Hematopoietic multipotent progenitor cell treated with erythropoietin and hydrocortisone succinate and interleukin-3 and kit ligand, for 15 days (in vitro differentiated cells): ENCODE measurements at places on chromosomes 6 and 20.

- no peak for DNase-seq
Observed at GRCh38 chr20:44622501-44623270, 28.8 kb downstream of the ADA start.

- no peak for DNase-seq
Observed at GRCh38 chr6:68054756-68055155, 580.3 kb upstream of the ADGRB3 start.

DNA sequence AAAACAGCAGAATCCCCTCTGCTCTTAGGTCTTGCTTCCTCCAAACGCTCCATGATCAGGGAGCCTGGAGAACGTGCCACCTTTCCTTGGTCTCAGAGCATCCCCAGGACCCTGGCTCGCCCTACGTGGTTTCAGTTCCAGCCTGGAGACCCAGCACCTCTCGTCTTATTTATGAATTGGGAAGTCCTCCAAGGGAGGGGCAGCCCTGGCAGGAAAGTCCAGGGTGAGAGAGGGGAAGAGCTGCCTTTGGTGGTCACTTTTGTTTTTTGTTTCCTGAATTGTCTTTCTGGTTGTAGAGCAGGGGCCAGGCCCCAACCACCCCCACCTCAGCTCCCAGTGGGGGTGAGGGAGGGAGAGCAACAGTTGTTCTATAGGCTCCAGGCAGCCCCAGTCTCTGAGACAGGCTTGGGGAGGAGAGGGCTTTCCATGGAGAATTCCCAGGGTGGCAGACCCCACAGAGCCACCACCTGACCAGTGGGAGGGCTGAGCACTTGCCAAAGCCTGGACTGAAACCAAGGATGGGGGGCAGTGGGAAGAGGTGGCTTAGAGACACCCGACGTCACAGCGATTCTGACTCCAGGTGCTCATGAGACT lies 88.8 kb downstream of the PRND start:
- DNase-seq, result no peak

- DNase-seq, result no peak
Observed at GRCh38 chr6:87075168-87075567, 19.7 kb downstream of the CGA start.

DNA sequence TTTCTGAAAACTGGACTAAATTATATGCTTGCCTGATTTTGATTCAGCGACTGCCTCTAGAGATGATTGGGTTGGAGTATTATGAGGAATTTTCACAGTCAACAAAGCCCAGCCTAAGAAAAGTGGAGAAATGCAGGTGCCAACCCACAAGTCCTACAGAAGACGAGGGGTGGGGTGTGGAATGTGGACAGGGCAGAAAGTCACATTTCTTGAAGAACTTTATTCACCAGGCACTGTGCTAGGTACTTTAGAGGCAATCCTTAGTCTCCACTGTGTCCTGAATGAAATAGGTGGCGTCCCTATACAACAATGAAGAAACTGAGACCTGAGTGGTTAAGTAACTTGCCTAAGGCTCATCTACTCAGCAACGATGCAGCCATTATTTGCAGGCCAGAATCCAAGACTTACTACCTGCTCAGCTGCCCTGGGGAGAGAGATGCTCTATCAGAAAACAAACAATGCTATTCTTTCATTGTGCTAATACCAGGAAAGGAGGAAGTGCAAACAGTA lies 106.3 kb downstream of the RNF144B start:
- no peak for DNase-seq

- no peak for DNase-seq
Observed at GRCh38 chr20:53960579-53961272, 109.7 kb downstream of the BCAS1 start.

DNA sequence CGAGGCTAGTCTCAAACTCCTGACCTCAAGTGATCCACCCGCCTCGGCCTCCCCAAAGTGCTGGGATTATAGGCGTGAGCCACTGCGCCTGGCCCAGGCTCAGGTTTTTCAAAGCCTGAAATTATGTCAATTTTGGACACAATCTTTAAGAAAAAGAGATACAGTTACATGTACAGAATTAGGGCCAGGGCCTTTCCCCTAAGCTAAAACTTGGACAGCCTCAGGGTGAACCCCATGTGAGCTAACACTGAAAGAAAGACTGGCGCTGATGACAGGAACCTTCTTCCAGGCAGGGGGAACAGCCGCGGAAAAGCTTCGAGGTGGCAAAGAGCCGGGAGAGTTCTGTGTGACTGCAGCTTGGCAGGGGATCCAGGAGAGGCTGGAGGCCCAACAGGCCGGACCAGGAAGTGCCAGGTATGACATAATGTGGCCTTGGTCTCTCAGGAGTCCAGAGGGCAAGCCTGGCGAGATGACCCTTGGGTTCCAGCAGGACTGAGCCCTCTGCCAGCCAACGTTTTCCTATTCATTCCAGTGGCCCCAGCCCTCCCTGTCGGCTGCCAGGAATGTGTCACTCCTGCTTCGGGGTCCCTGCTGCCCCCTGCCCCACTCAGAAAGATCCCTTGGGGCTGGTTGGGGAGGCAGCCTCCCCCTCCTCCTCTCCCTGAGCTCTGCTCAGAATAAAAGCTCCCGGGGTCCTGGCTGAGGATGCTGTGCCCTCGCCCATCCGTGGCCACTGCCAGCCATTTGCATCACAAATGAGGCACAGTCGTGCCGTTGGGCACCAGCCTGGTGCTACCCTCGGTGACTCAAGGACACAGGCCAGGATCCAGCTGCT lies 37.3 kb downstream of the RBM38 start:
- no peak for DNase-seq

GRCh38 chr20:57529810-57530209 lies 4.9 kb upstream of the CTCFL start:
- no peak for DNase-seq

- no peak for DNase-seq
Observed at GRCh38 chr20:33408716-33409654, 7.7 kb upstream of the CDK5RAP1 start.

- no peak for DNase-seq
Observed at GRCh38 chr20:62049342-62050165, 16.1 kb downstream of the TAF4 start.

DNA sequence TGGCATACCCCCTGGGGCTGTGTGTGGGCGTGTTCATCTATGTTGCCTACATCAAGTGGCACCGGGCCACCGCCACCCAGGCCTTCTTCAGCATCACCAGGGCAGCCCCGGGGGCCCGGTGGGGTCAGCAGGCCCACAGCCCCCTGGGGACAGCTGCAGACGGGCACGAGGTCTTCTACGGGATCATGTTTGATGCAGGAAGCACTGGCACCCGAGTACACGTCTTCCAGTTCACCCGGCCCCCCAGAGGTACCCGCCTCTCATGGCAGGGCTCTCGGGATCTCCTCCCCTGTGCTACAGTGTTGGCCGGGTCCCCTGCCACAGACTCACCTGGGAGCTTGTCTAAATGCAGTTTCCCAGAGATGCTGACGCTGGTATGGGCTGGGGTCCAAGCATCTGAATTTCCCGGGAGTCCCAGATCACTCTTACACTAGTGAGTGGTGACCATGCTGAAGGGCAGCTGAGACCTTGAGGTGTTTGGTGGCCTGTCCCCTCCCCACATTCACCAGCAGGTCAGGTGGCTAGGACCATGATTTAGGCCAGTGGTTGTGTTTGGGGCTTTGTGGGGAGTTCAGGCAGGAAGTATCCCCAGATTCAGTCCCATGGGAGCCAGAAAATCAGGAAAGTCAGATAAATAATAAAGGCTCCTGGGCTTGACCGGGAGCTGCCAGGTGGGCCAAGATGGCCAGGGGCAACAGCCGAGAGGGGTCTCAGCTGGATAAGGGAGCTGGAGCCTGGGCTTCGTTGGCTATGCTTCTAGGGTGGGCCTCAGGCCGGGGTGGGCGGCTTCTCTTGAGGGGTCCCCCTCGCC lies 11.8 kb downstream of the ENTPD6 start:
- no peak for DNase-seq

- DNase-seq, result no peak
Observed at GRCh38 chr6:149440735-149441671, 40.9 kb downstream of the SUMO4 start.

DNA sequence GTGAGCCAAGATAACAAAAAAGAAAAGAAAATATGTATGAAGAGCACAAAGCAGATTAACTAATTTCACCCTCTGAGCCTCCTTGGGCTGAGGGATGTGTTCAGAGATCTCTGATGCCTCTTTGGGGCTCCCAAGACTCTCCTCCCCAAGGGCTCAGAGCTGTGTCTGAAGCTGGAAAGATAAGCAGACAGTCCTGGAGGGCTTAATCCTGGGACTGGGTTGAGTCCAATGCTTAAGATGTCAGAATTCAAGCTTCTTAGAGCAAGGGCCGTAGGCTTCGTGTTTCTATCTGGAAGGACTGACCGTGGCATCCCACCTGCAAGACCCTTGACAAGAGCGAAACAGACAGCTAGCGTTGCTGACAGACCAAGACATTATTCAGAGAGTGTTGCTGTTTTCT lies 229.0 kb downstream of the ZMYND8 start:
- DNase-seq, result no peak

DNA sequence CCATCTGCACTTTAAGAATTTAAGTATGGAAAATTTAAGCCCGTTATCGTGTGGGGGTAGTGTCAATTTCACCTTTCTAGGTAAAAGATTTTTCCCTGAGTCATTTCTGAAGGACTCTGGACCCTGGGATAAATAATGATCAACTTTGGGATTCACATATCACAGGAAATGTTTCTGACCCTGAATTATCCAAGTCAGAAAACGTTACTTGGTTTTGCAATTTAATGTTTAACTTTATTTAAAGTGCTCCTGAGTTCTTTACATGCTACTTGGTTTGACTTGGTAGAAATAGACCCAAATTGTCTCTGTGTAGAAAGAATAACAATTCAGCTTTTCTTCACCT lies 1.5 kb upstream of the SLC17A3 start:
- no peak for DNase-seq

GRCh38 chr6:41222045-41222444 lies 6.1 kb upstream of the TREML4 start:
- no peak for DNase-seq

- DNase-seq, result no peak
Observed at GRCh38 chr6:35090734-35091133, 50.4 kb downstream of the TCP11 start.

DNA sequence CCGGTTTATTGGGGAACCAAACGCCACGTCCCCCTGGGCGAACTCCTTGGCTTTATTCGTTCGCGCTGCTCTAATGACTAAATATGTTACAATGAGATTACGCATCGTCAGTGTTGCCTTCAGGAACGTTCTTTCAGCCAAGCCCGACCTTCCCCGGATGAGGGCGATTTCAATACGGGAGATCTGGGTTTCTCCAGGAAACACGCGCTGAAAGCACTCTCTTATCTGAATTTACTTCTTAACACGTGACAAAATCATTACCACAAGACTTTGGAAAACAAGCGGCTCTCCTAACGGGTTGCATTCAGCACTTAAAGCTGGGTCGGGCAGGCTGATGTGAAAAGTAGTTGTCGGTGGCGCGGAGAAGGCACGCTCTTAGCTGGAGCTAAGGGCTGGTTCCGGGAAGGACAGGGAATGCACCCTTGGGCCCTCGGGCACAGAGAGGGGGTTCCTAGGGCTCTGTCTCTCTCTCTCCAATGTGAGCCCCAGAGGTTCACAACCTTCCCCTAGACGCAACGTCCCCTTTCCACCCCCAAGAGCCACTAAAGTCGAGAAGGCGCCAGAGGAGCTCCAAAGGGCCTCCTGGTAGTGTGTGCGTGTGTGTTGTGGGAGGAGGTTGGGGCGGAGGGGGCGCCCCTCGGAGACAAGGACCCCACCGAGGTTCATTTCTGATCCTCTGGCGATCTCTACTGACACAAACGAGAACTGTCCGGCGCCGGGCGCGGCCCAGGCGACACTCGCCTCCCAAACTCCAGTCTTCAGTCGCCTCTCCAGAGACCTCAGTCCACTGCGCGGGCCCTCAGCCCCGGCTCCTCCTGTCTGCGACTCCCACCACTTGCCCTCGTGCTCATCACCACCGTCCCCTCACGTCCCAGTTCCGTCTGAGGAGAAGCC lies 7.1 kb upstream of the NKX2-2 start:
- no peak for DNase-seq

- peak; percentile 59 for DNase-seq
Observed at GRCh38 chr6:7579851-7580250, 10.1 kb upstream of the SNRNP48 start.

DNA sequence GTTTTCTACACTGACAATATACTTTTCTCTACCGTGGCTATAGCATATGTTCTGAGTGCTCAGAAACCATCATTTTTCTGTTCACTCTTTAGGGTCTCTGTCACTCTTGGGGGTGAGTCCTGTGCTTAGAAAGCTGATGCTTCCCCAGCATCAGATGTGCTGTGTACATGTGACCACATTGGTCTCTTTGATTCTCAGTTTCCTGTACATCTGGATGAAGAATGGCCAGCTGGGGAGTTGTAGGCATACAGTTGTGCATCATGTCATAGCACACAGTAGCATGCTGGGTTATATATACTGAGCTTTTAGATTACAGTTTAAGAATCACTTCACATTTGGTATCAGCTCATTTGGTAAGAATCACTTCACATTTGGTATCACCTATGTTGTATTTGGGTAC lies 238.6 kb upstream of the PREP start:
- no peak for DNase-seq

DNA sequence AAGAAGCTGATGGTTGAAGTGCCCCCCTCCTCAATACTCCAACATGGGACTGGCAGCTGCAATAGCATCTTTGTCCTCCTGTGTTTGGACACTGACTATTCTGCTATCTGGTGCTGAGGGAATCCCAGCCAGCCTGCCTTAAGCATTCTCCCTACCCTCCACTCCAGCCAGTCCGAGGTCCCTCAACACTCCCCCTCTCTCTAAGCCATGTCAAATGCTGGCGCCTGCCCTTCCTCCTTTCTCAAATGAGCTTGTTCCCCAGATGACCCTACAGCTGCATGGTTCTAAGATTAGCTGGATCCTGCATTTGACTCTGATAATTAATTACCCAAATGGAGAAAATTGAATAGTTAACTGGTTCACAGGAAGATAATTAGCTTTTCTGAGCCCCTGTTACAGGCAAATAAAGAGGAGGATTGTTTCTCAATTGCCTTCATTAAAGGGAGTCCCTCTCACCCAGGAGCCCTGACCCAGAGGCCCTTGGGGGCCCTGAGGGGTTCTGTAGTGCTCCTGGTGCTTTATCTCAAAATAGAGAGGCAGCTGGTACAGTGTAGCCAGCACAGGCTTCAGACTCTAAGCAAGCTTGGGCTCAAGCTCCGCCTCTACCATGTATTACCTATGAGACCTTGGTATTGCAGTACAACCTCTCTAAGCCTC lies 37.9 kb upstream of the CHD6 start:
- no peak for DNase-seq

GRCh38 chr6:17220040-17220910 lies 60.9 kb upstream of the RBM24 start:
- DNase-seq, result no peak

GRCh38 chr20:3070725-3071124 lies 695 bp upstream of the OXT start:
- no peak for DNase-seq

DNA sequence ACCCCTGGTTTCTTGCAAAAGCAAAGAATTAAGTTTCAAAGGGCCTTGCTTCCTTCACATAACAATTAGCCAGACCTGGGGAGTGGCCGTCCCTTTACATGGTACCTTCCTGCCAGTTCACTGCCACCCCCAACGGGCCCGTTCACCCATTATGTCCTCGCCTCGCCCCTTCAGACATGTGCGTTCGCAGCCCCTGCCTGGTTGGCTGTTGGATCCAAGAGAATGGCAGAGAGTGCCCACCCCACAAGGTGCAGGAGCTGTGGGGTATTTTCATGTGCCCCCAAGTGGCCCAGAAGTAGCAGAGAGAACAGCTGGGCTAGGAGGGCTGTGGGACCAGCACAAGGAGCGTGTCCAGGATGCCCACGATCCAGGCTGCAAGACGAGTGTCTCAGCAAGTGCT lies 422.9 kb upstream of the SULF2 start:
- DNase-seq, result no peak
